ENCODE measurements at places on chromosomes 2 and 18.
A peak's percentile ranks its signal among the peaks of the same experiment; 100 is the strongest.

- DNase-seq: no peak
These were observed 3.2 kb downstream of the NRP2 start for GRCh38 chr2:205685314-205686055.

DNA sequence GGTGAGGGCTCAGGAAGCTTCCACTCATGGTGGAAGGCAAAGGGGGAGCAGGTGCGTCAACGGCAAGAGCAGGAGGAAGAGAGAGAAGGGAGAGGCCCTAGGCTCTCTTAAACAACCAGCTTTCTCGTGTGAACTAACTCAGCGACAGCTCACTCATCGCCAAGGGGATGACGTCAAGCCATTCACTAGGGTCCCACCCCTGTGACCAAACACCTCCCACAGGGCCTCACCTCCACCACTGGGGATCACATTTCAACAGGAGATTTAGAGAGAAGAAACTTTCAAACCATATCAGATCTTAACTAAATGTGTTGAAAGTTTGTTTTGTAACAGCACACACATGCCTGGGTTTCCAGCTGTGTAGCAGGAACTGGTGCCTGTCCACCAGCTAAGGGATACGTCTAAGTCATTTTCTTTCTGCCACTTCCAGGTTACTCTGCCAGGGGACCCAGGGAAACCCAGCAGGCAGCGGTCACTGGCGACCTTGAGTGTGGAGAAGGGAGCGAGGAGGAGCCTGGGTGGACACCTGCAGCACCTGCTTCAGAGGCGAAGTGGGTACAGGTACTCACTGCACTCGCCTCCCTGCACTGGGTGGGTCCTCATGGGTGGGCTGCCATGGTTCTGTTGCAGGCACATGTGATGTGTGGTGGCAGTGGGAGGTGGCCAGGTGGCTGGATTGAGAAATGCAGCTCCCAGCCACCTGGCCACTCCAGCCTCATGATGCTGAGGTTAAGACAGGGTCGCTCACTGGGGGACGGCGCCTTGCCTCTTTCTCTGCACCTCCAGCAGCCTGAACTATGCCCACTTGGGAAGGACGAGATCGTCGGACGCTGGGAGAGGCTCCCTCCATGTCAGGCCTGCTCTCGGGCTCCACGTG lies 8.4 kb upstream of the GPC1 start:
- no peak for DNase-seq

GRCh38 chr2:226078666-226079065 lies 679.2 kb downstream of the NYAP2 start:
- DNase-seq: no peak

DNA sequence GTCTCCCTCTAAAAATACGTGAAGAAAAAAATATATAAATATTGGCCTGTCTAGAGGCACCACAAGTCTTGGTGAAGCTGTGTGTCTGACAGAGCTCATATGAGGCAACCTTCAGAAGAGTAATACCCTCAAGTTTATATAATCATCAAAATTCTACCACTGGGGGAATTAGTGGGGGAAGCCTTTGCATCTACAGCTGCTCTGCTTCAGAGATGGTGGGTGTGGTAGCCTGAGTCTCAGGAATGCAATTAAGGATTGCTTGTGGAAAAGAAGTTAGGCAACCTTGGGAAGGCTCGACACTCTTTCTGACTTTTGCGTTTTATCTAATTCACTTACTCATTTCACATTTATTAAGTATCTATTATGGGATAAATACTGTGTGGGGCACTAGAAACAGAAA lies 17.4 kb downstream of the TPGS2 start:
- no peak for DNase-seq

DNA sequence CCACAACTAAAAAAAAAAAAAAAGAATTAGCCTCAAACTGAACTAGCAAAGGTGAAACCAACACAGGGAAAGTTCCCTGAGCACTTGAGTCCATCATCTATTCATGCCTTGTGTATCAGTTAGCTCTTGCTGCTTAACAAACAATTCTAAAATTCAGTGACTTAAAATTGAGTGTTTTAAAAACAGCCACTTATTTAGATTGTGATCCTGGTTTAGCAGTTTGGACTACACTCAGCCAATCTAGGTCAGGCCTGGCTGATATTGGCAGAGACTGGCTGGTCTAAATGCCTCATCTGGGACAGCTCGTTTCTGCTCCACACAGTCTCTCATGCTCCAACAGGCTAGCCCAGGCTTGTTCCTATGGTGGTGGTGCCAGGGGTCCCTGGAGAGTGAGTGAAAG lies 247.9 kb downstream of the ATAD2B start:
- no peak for DNase-seq

DNA sequence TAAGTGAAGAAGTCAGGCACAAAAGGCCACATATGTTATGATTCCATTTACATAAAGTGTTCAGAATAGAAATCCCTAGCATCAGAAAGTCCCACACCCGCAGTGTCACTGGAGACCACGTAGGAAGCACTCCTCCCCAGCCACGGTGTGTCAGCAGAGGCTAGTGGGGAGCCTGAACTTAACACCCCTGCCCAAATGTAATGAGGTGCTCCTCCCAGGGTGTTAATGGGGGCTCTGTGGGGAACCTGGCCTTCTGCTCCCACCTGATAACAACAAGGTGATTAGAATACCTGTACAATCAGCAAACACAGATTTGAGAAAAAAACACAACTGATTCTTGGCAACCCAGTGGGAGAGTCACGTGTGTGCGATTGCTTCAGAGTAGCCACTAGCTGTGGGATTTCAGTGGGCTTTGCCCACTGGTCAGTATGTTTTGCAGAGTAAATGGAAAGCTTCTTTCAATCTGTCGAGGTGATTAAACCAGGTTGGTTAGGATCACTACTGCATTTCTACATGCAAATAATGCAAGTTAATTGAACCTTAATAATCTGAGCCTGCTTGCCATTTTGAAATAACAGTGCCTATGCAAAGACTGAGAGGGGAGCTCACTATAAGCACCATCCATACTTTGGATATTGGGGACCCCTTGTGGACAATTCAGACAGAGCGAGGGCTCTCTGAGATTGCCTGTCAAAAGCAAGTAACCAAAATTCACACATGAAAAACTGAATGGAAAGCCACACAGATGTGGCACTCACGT lies 20.6 kb upstream of the ATRAID start:
- DNase-seq: no peak

DNA sequence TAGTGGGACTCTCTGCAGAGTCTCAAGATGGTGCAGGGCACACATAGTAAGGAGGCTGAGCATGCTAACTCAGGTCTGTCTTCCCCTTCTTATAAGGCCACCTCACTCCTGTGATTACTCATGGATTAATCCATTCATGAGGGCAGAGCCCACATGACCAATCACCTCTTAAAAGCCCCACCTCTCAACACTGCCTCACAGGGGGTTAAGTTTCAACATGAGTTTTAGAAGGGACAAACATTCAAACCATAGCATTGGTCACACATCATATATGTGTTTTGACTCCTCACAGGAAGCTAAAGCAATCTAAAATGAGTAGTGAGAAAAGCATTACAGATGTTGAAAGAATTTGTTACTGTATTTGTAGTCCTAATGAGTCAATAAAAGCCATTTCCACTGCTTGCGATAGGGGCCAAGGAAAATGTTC lies 57.5 kb downstream of the DTNA start:
- DNase-seq: no peak

- no peak for DNase-seq
These were observed 65.1 kb upstream of the AQP4 start for GRCh38 chr18:26930630-26931029.

- DNase-seq: no peak
These were observed 33.8 kb downstream of the SMIM21 start for GRCh38 chr18:75393721-75394120.

DNA sequence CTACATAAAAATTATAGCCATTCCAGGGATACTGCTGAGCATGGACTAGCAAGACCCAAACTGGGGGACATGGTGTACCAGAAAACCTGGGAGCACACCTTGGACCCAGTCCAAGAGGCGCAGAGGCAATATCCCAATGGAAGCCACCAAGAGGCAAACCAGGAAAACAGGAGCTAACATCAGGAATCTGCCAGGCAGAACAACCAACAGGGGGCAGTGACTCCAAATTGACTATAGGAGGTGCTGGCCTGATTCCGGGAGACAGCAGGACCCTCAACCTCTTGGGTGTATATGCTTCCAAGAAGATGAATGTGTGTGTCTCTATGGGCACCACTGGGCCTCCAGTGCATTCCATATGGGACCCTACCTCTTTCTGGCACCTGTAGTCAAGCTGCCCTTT lies 172.7 kb upstream of the ARL4C start:
- DNase-seq: no peak

GRCh38 chr2:127649100-127649611 lies 3.2 kb downstream of the GPR17 start:
- DNase-seq: no peak

GRCh38 chr18:75253784-75254183 lies 43.2 kb downstream of the TSHZ1 start:
- no peak for DNase-seq

DNA sequence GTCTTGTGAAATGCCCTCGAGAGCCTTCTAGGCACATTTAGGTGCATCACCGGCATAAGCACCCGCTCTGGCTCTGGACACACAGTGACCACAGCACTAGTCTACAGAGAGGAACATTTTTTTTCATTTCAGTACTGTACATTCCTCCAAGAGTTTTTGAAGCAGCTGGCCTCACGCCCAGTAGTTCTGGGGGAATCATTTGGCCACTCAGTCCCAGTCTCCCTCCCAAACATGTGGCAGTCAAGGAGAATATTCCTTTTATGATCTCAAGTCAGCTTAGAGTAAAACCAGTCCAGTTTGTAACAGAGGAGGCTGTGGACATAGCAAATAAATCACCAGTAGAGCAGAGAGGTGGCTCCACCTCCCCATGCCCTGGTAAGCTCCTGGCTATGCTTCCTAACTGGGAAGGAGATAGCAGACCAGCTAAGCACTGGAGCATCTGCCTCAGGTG lies 48.1 kb downstream of the KCNE4 start:
- DNase-seq: no peak

- no peak for DNase-seq
These were observed 3.5 kb upstream of the RNU4ATAC start for GRCh38 chr2:121527009-121527682.

DNA sequence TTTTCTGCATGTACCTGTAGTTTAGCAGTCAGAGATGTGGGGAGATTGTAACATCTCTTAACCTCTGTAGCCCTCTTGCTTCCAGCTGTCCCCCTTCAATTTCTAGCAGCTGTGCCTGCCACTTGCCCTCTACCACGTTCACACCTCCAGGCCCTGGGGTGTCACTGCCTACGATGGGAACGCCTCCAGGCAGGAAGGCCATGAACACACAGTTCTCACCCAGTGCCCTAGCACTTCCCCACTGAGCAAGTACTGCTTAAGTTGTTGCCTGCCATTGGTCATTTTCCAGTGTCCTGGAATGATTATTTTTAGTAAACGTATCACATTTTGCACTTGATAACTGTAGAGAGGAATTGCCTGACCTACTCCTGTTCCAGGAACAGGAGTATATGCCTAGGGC lies 77.1 kb upstream of the B3GNT7 start:
- no peak for DNase-seq

DNA sequence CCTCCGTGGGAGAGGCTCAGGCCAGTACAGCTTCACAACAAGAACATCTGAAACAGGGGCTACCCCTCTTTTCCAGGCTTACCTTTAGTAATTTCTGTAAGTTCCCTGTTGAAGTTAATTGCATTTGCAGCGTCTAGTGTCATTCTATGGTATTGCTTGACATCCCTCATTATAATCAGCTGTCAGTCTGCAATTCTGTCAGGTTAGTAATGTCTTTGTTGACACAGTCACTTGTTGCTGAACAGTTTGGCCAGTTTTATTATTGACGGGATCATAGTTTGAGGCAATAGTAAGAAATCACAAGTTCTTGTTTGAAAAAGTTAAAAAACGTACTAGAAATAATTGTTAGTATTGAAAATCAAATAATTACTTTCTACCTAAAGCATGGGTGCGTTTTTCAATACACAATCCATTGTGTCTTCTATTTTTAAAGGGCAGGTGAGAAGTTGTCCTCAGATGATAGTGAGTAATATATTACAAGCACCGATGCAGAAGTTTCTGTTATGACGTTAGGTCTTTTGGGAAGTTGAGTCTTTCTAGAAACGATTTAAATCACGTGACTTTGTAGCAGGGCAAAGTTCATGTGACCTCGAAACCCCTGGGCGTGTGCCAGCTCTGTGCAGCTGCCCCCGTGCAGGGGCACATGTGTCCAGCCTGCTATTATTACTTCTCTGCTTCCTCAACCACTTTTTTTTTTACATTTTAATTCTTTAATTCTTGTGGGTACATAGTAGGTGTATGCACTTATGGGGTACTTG lies 49.5 kb upstream of the MBP start:
- no peak for DNase-seq

- DNase-seq: no peak
These were observed 24.9 kb downstream of the CCNT2 start for GRCh38 chr2:134943540-134943939.

GRCh38 chr2:48066000-48066399 lies 159.7 kb upstream of the FBXO11 start:
- no peak for DNase-seq

GRCh38 chr2:176269319-176270099 lies at the start of gene MTX2:
Gene MTX2, plus strand, starts transcription at chr2:176269442. Its CDS starts 188 bp downstream, at chr2:176269630.
- peak; percentile 29 for DNase-seq

DNA sequence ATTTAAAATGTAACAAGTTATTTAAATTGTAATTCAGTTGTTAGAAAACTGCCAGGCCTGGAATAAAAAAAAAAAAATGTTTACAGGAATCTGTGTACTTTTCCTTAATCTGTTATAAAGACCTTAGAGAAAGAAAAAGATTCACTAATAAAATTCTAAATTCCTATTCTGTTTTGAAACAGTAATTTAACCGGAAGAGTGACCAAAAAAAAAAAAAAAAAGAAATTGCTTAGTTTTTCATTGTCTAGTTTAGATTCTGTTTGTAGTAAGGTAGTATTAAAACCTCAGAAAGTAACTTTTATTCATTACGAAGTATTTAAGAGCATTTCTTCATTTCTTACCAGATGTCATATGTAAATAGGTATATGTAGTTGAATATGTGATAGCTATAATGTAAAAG lies 2.5 kb downstream of the REL start:
- no peak for DNase-seq

DNA sequence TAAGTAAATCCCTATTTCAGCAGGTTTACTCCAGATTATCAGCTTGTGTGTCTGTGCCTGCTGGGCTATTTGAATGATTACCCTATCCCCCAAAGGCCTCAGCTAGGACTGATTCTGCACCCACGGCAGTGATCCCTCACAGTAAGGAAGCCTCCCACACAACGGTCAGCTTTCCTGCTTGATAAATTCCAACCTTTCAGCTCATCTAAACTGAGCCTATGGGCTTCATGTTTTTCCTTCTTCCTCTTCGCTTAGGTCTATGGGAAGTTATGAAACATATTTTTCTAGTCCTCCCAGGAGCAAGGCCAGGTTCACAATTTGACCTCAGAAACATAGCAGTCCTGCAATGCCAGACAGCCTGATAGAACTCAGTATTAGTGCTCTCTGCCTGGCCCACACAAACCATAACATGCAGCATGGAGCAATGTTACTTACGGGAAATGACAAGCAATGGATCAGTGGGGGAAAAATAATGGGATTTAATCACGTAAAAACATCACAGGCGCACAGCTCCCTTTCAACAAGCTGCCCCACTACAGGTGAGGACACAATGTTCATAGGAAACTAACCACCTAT lies 170.9 kb downstream of the ZNF521 start:
- no peak for DNase-seq

- DNase-seq: no peak
These were observed 158.8 kb upstream of the ARL4C start for GRCh38 chr2:234655706-234656105.

GRCh38 chr2:158968396-158969161 lies at the start of gene TANC1:
Gene TANC1, plus strand, starts transcription at chr2:158968640. Its CDS starts 97,271 bp downstream, at chr2:159065911.
- DNase-seq: peak; percentile 32

All from activated naive CD4-positive, alpha-beta T cell (primary cell).